Left lobe of liver (tissue), 2 donors: ENCODE measurements at places on chromosomes 7 and 10.

- peak; percentile 91 for DNase-seq
Observed at GRCh38 chr7:105678811-105679495, 97.7 kb upstream of the EFCAB10 start.

- DNase-seq, result no peak
Observed at GRCh38 chr10:74121368-74121767, 29.3 kb downstream of the AP3M1 start.

DNA sequence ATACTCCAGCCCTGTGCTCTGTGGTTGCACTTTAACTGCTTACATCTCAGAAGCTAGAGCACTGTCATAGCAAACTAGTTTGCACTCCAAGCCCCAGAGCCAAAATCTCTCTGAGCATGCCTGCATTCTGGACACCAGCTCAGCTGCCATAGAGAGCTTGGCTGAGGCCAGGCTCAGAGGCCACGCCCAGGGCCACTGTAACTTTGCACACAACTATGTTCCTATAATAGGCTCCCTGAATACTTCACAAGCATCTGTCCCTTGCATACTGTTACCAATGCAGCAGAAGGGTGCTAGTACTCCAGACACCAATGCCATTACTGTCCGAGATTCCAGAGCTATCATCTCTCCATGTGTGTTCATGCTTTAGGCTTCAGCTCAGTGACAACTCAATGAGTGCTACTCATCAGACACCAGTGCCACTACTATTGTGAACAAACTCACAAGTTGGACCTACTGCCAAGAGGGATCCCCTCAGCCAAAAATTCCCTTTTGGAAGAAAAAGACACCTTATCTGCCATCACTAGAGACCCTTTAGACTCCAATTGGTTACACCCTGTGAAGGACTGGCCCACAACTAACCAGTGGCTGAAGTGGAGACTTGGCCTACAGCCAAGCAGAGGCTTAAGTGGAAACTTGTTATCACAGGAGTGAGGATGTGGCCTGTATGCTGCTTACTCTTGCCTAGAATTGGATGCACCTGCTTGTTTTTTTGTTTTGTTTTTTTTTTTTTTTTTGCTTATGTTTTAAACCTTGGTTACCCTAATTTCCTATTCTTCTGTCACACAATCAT lies 211.6 kb upstream of the MAGI2 start:
- no peak for DNase-seq

DNA sequence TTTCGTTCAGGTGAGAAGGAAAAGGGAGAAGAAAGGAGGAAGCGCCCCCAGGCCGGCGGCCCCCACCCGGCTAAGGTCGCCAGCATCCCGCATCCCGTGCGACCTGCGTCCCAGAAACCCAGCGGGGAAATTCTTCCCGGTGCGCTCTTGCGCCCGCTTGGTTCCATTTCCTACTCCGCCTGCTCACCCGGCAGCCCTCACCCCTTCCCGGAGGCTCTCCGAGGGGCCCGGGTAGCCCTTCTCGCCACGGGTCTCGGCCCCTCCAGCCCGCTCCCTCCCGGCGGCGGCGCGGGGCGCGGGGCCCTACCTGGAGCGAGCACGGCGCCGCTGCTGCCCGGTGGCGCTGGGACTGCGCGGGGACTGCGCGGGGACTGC lies at the start of gene PRKCQ:
Gene PRKCQ, minus strand, starts transcription at position 373 of the 375 bp plus-strand sequence. CDS start 65,141 bp downstream, outside the sequence.
- no peak for DNase-seq

DNA sequence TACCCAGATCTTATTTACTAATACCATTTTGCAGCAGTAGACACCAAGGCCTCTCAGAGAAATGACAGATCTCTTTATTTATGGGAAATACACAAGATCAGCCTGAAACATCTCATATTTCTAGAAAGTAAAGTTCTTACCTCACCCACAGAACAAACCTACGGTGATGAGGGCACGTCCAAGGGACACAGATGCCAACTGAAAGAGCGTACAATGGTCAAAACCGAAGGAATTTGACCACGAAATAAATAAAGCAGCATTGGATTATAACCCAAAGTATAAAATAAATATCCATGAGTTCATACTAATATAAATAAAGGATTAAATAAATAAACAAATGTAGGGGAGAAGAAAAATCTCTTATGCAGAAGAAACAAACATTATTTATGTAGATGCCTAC lies 747.0 kb downstream of the TNS3 start:
- no peak for DNase-seq

DNA sequence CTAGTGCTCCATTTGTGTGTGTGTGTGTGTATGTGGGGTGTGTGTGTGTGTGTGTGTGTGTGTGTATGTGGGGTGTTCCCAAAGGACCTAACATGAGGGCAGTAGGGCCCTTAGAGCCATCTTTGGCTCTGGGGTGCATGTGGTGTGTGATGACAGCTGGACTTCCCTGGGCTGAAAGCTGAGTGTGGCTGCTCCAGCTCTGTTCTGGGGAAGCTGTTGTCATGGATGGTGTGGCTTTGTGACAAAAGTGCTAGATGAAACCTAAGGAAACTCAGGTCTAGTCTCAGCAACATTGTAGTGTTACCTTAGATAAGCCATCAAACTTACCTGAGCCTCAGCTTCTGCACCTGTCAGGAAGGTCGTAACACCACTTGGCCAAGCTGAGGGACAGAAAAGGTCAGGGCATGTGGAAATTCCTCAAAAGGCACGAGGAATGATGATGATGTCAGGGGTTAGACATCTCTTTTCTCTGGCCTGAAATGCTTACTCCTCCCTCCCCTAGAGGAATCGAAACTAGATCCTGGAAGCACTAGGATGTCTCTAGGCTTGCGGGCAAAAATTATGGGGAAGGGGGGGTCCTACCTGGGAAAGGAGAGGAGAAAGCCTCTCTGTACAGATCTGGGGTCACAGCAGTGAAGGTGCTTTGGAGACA lies 115.4 kb downstream of the RPS24 start:
- no peak for DNase-seq

DNA sequence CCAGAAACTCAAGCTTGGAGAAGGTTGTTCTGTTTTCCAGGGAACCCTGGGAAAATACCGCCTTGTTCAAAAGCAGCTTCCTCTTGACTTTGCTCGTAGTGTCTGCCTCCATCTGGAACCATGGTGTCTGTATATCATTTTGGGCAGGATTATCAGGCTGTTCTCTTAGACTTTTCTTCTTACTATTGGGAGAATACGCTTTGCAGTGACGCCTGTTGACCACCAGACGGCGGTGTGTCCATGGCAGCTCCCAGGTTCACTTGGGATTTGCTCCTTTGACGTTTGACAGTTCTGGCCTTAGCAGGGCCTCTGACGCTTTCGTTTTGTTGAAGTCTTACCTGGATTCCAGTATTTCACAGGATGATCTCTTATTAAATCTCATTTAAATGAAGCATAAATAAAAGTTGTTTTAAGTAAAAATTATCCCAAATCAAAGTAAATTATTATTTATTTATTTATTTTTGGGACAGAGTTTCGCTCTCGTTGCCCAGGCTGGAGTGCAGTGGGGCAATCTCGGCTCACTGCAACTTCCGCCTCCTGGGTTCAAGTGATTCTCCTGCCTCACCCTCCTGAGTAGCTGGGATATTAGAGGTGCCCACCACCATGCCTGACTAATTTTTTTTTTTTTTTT lies 41.8 kb upstream of the GJD4 start:
- peak; percentile 67 for DNase-seq

GRCh38 chr7:41592236-41592635 lies 110.7 kb downstream of the INHBA start:
- DNase-seq, result no peak

GRCh38 chr10:81034383-81034782 lies 496.7 kb downstream of the SH2D4B start:
- DNase-seq, result no peak

DNA sequence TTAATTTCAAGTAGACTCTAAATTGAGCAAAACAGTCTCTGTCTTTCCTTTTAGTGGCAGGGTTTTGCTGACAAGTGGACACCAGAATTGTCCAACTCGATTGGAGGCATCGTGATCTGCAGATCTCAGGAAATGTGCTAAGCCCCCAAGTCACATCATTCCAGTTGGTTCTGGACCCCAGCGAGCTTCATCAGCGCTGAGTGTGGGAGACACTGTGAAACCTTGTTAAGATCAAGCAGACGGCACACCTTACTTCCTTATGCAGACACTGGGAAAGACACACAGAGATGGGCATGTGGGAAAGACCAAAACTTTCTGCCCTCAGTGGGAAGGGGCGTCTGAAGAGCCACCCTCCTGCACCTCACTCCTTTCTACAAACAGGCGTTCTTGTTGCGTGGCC lies 440.8 kb downstream of the GLRX3 start:
- no peak for DNase-seq

DNA sequence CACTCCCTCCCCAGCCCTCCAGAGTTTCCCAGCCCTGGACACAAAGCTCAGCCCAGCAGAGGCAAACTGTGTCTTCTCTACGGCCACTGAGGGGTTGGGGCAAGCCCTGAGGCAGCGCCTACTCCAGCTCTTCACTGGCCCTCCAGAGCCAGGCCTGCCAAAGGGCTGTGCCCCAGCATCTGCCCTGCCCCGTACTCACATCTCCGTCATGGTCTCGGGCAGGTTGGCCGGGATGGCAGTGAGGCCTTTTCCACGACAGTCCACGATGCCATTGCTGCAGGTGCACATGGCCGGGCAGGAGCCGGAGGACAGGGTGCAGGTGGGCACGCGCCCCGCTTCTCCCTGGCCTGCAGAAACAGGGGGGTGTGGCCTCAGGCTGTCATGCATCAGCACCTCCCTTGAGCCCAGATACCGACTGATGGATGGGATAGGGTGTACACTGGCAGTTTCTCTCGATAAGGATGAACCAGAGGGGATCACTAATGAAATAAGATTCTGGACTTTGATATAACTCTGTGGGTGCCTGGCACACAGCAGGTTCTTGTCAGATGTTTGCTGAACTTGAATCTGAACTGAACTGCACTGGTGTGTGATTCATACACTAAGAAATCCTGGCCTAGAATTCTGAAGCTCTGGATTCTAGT lies 125.2 kb downstream of the SLIT1 start:
- no peak for DNase-seq

DNA sequence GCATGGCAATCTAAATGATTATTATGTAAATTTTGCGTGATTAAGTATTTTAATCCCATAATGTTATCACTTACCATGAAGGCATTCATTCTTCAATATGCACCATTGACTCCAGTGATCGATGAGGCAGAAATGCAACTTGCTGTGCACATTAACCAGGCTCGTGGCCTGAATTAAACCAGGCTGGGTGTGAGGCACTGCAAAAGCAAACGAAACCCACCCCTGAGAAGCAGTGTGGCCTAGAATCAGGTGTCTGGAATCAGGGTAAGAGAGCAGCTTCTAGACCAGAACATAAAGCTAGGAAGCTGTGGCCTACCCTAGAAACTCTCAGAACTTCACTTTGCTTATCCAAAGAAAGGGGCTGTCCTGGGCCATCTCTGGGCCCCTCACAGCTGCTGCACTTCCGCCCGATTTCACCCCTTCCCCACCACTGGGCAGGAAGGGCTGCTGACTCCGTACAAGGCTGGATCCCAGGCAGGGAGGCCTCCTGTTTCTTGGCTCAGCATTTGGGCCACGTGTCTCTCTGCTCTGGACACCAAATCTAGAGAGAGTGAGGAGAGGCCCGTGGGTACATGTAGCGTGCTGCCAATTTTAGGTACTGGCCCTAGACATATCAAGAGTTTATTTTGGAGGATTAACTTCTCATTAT lies 4.4 kb downstream of the PTPRE start:
- DNase-seq, result no peak

GRCh38 chr10:98331885-98332284 lies 63.9 kb upstream of the LOXL4 start:
- DNase-seq, result no peak

- DNase-seq, result no peak
Observed at GRCh38 chr7:127828843-127829500, 177.0 kb downstream of the SND1 start.

GRCh38 chr10:123860856-123861255 lies 30.8 kb downstream of the CPXM2 start:
- peak; percentile 18 for DNase-seq
